ENCODE measurements at places on chromosomes 2 and 18.

DNA sequence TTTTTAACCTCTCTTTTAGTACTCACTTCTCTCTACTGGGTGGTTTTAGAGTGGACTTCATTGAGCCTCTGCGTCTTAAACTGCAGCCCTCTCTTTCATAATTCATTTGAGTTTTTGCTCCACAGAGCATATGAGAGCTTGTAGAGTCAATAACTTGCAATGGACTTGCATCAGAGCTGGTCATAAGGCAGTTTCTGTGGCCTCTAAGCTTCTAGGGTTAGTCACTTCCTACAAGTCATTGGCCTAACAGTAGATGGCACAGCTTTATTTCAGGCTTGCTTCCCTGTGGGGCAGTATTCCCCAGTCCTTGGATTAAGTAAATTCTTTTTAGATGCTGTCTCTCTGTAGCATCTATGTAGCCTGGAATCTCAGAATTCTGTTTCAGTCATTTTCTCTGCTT is 1435.7 kb downstream of the LRP1B start:
- DNase-seq, result no peak

- DNase-seq, result no peak
These were observed 34.5 kb downstream of the NEURL3 start for GRCh38 chr2:96470636-96471035.

- no peak for DNase-seq
These were observed 32.1 kb upstream of the SH3BP4 start for GRCh38 chr2:234919711-234920110.

GRCh38 chr2:209579230-209579749 is 155.4 kb downstream of the MAP2 start:
- DNase-seq, result no peak

- DNase-seq, result no peak
These were observed 15.1 kb downstream of the SH2D6 start for GRCh38 chr2:85433511-85434089.

DNA sequence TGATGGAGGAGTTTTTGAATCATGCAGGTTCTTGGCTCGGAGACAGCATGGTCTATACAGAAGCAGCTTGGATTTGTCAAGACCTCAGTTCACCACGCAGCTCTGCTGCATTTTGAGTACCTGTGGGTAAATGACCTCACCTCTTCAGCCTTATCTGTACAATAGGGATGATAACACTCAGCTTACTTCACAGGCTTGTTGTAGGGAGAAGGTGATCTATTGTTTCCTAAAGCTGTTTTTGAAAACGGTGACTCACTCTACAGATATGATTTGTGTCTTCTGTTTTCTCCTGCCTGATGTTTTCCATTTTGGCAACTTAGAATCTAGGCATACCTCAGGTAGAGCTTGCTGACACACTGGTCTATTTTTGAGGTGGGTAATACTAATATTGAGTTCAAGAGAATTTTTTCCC is 80.3 kb downstream of the FMNL2 start:
- no peak for DNase-seq

GRCh38 chr2:168243061-168243460 is 4.3 kb downstream of the STK39 start:
- DNase-seq, result no peak

GRCh38 chr18:5546660-5547059 is 2.9 kb upstream of the EPB41L3 start:
- DNase-seq, result peak; percentile 30

DNA sequence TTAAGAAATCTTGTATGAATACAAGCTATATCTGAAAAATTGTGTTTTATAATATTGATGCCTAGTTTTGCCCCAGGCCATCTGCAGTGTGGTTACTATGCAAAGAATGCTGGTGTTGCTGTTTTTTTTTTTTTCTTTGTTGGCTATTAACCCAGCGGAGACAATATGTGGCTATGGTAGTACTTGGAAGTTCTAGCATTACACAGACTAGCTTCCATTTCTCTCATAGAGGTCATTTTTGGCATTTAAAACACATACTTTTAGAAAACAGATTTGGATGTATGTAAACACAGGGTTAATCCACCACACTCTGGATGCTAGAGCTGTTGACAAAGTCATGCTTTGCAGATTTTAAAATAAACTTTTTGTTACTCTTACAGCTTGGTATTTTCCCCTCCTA is 209.8 kb downstream of the NEDD4L start:
- no peak for DNase-seq

DNA sequence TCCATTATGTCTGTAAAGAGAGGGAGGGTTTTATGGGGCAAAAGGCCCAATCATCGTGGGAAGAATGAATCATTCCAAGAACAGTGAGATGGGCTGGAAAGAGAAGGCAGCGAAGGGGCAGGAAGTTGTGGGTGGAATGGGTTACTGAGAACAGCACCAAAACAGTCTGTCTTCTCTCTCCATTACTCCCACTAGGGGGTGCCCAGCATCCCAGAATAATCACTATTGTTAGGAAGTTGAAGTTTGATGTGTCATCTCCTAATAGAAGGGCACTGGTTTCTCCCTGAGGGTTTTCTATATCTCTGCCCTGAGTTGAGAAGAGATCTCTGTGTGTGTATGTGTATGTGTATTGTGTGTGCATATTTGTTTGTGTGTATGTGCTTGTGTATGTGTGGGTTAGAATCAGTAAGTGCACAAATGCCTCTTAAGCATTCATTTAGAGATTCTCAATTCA is 76.6 kb upstream of the MAP4K3 start:
- DNase-seq, result peak; percentile 89

GRCh38 chr2:213251618-213252017 is 32.6 kb upstream of the SPAG16 start:
- DNase-seq, result peak; percentile 28

DNA sequence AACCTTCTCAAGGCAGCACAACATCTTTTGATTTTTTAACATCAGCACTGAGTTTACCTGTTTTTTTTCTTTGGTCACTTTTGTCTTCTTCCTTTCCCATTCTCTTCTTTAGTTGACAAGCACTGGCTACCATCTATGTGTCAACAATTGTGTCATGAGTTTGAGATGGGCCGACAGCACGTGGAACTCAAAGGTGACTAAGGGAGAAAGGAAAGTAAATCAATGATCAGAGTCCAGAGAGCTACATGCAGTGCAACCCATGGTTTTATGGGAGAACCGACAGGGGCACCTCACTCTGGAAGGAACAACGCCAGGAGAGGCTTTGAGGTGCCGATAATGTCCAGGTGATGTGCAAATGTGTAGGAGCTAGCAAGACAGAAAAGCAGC is 755.5 kb downstream of the RNF144A start:
- DNase-seq, result no peak

GRCh38 chr18:59582395-59582794 is 114.8 kb downstream of the CCBE1 start:
- no peak for DNase-seq

- DNase-seq, result peak; percentile 65
These were observed 156.7 kb downstream of the EVA1A start for GRCh38 chr2:75403991-75404428.

- no peak for DNase-seq
These were observed 16.4 kb downstream of the DYNAP start for GRCh38 chr18:54607213-54608027.

GRCh38 chr2:98729652-98730051 is 1.3 kb downstream of the MGAT4A start:
- no peak for DNase-seq

- no peak for DNase-seq
These were observed 96.2 kb upstream of the STK39 start for GRCh38 chr2:168343586-168343985.

- DNase-seq, result no peak
These were observed 78.9 kb upstream of the STAM2 start for GRCh38 chr2:152254486-152254885.

DNA sequence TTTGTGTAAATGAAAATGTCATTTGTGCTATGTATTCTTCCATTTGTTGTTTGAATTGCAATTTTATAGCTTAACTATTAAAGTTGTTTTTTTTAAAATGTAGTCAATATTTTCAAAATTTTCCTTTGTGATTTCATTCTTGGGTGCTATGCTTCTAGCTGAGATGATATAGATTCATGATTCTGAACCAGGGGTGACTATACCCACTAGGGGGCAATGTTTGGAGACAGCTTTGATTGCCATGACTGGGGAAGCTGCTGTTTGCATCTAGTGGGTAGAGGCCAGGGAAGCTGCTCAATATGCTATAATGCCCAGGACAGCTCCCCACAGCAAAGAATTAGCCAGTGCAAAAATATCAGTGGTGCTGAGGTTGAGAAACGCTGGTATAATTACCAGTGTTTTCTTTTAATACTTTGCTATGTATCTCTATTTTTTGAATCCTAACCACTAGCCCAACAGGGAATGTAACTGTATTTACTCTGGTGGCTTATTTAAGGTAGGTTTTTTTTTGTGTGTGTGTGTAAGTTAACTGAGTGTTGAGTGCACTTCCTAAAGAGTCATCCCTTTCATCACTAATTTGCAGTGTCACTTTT is 99.7 kb downstream of the MEP1B start:
- peak; percentile 67 for DNase-seq

GRCh38 chr2:149652526-149652925 is 65.0 kb upstream of the MMADHC start:
- no peak for DNase-seq

GRCh38 chr2:96203130-96204028 is 5.2 kb downstream of the STARD7 start:
- DNase-seq, result no peak

- no peak for DNase-seq
These were observed 25.1 kb upstream of the CREB1 start for GRCh38 chr2:207504513-207505170.

DNA sequence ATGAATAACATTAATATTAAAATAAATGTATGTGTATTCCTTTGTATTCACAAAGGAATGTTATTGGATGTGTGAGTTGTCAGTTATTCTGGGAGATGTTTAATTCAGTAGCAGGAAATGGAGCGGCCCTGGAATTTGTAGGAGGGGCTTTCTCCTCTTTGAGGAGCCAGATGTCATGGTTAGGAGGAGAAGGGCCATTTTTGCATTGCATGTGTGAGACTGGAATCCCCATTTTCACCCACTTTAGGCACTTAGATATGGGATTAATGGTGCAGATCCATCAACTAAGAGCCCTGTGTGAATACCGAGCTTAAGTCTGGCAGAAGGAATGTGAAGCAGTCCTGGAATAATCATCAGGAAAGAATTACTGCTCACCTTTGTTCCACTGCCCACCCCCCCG is 439.2 kb downstream of the PARD3B start:
- no peak for DNase-seq

- peak; percentile 39 for DNase-seq
These were observed 18.6 kb downstream of the NRXN1 start for GRCh38 chr2:51013079-51013932.

GRCh38 chr18:35938562-35938961 is 33.9 kb upstream of the RMP24 start:
- no peak for DNase-seq

GRCh38 chr2:191859681-191860080 is 12.8 kb upstream of the CAVIN2 start:
- peak; percentile 68 for DNase-seq

GRCh38 chr2:65231121-65231520 is 3.5 kb downstream of the ACTR2 start:
- DNase-seq, result no peak

DNA sequence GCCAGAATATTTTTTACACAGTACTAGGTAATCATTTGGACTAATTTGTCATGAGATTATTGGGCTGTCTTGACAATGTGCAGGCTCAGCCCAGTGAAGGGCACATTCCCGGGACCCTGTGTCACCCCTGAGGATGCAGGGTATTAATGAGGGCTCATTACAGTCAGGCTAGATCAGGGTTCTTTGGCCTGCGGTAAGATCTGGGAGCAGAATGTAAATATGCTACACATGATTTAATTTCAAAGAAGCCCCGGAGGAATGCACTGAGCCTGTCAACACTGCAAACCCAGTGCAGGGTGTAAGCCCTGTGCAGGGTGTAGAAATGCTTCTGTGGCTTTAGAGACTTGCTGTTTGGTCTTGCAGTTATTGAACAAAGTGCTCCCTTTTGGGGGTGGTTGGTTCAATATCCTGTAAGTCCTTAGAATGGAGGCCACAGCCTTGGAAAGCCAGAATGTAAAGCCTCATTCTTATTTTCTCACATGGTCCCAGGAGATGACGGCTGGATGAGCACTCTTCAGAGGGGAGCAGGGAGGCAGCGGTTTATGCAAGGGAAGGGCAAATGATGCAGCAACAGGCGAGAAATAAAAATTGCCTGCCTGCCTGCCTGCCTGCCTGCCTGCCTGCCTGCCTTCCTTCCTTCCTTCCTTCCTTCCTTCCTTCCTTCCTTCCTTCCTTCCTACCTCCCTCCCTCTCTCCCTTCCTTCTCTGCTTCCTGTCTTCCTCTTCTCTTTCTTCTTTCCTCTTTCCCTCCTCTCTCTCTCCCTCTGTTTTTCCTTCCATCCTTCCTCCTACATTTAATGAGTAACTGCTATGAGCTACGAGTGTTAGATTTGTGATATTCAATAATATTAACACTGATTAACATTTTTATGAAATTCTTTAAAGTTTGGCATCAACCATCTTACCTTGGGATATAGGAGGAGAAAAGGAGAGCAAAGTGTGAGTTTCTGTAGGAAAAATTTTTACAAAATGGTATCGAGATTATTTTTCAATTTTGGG is 148.8 kb downstream of the VAPA start:
- no peak for DNase-seq

GRCh38 chr18:59813942-59814341 is 85.9 kb upstream of the PMAIP1 start:
- DNase-seq, result no peak

DNA sequence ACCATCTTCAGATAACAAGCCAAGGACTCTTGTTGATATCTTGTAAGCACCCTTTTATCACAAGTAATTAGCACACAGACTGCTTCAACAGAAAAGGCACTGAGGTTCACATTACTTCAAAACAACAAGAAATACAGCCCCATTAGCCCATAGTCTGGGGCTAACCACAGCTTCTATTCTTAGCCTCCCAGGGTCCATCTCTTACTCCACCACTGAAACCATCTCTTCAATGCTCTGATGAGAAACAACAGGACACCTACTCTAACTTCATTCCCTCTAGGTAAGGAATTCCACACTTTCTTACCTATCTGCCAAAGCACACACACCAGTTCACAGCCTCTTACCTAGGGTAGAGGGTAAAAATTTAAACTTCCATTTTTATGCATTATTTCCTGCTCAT is 26.4 kb upstream of the CYTIP start:
- no peak for DNase-seq

DNA sequence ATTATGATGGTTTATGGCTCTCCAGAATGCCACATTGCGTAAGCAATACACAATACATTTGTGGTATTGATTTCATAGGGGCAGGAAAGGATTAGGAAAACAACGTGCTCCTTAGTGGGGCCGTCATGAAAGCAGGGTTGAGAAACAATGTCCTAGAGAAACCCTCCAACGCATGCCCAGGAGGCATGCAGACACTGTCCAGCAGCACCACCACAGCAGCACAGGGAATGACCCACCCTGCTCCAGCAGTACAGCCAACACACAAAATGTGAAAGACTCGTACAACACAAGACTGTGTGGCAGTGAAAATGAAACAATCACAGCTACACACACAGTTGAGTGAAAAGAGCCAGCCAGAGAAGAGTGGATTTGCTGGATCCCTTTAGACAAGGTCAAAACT is 66.3 kb downstream of the FAM168B start:
- no peak for DNase-seq

DNA sequence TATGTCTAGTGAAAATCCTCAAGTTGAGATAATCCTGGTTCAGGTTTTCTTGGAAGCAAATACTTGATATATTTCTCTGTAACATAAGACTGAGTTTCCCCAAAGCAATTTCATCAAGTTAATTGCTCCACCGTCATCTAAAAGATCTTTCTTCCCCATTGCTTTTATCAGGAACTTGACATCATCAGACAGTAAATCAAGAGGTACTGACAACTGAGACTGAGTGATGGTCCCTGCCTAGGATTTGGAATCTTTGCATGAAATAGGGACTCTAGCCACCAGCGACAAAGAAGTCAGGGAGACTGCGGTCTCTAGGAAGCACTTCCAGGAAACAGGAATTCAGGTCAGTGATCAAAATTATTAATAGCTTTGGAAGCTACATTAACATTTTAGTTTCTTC is 43.4 kb upstream of the SCN1A start:
- DNase-seq, result no peak

All from Kasumi-1 (cell line).